Anterior cingulate cortex (tissue), 58 donors: ENCODE measurements at places on chromosomes 3 and 15.

GRCh38 chr3:187999821-188000220 lies 154.1 kb upstream of the LPP start:
- DNase-seq = no peak

- no peak for DNase-seq
These were observed 37.3 kb upstream of the PDE8A start for GRCh38 chr15:84944311-84944710.

- no peak for DNase-seq
These were observed 8.9 kb upstream of the PCOLCE2 start for GRCh38 chr3:142897807-142898206.

DNA sequence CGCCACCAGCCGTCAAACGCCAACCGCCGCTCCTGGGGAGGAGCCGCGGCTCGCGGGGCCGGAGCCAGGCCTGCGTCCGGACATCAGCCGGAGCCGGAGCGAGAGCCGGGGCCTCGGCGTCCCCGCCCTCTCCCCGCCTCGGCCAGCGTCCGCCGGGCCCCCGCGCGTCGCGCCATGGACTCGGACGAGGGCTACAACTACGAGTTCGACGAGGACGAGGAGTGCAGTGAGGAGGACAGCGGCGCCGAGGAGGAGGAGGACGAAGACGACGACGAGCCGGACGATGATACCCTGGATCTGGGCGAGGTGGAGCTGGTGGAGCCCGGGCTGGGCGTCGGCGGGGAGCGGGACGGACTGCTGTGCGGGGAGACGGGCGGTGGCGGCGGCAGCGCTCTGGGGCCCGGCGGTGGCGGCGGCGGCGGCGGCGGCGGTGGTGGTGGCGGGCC lies 359 bp downstream of the ARIH1 start:
- DNase-seq = no peak

DNA sequence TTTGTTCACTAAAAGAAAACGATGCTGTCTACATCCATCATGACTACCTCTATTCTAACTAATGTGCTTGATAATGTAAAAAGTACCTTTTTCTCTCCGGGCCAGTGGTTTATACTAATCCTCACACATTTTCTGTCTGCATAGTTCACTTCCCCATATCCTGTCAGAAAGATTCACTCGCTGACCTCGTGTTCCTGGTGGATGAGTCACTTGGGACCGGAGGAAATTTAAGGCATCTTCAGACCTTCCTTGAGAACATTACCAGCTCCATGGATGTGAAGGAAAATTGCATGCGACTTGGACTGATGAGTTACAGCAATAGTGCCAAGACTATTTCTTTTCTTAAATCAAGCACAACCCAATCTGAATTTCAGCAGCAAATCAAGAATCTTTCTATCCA lies 33.8 kb downstream of the COL6A5 start:
- no peak for DNase-seq
